Right atrium auricular region (tissue), 2 donors: ENCODE measurements at places on chromosomes 5 and 9. TPM values are rescaled to one million over a fixed set of nuclear protein-coding genes. Genes with fewer than 3 reads are reported as not detected.

The NR5A1 gene
- not detected for total RNA-seq

The CTXN3 gene
- not detected for total RNA-seq

- H3K36me3 ChIP-seq = no peaks in the 10 kb centered on the region
- no peaks in the 10 kb centered on the region for H3K27me3 ChIP-seq
- DNase-seq = no peak
- H3K27ac ChIP-seq = peak overlapping the region; percentile 96
- peaks cover 74% of the 10 kb centered on the region for H3K4me1 ChIP-seq
These were observed 2.4 kb downstream of the ANXA6 start for GRCh38 chr5:151154931-151155774.

The BAG1 gene
- total RNA-seq = 166 TPM

- no peaks in the 10 kb centered on the region for H3K4me1 ChIP-seq
- no peak overlapping the region for H3K4me3 ChIP-seq
- no peaks in the 10 kb centered on the region for H3K27me3 ChIP-seq
- H3K36me3 ChIP-seq = no peaks in the 10 kb centered on the region
These were observed 22.7 kb downstream of the TRIM36 start for GRCh38 chr5:115147052-115147451.
